ENCODE measurements at places on chromosomes 11 and 22. TPM values are rescaled to one million over a fixed set of nuclear protein-coding genes. Genes with fewer than 3 reads are reported as not detected.

DNA sequence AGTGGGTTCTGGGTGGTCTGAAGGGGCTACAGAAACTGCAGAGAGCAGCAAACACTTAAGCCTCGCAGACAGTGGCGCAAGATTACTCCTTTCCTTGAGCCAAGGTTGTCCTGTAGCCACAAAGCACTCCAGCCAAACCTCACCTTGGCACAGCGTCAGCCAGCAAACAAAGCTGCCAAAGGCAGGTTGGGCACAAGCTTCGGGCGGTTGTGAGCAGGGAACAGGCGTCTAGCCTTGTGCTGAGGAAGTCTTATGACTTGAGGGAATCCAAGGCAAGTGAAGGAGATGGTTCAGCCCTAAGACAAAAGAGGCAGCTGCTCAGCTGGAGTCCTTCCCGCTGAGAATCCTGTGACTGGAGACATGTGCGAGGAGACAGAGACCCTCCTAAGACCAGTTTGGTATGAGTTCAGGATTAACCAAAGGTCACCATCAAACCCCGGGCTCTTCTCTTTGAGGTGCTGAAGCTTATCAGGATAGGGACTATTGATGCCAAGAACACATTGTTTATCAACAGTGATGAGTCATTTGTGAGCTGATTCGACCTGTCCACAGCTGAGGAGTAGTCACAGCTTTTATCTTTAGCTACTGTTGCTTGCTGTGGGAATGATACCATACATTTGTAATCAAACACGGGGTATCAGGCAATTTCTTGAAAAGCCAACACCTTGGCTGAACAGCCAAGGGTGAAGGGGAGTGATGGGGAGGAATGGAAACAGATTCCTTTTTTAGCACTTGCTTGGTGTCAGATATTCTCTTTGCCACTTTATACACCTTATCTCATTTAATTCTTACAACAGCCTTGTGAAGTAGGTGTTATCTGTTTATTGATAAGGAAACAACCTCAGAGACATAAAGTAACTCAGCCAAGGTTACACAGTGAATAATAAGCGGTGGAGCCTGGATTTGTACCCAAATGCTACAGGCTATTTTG, 4.6 kb downstream of the ADM start:
- peaks cover 54% of the 10 kb centered on the region for H3K4me1 ChIP-seq
- H3K4me3 ChIP-seq: no peak overlapping the region
- no peaks in the 10 kb centered on the region for H3K27me3 ChIP-seq
- H3K36me3 ChIP-seq: peaks cover 14% of the 10 kb centered on the region

- H3K36me3 ChIP-seq: no peaks in the 10 kb centered on the region
- H3K27me3 ChIP-seq: peaks cover 7% of the 10 kb centered on the region
- DNase-seq: peak; percentile 75
- H3K4me1 ChIP-seq: no peaks in the 10 kb centered on the region
- peak overlapping the region; percentile 69 for H3K27ac ChIP-seq
- H3K4me3 ChIP-seq: peak overlapping the region; percentile 48
Measured at GRCh38 chr11:59550842-59551658, 39.7 kb downstream of the OR4D9 start.

- H3K4me3 ChIP-seq: no peak overlapping the region
- no peaks in the 10 kb centered on the region for H3K36me3 ChIP-seq
- H3K27me3 ChIP-seq: no peaks in the 10 kb centered on the region
- DNase-seq: no peak
- no peak overlapping the region for H3K27ac ChIP-seq
Measured at GRCh38 chr11:103354656-103355055, 245.4 kb downstream of the DYNC2H1 start.

DNA sequence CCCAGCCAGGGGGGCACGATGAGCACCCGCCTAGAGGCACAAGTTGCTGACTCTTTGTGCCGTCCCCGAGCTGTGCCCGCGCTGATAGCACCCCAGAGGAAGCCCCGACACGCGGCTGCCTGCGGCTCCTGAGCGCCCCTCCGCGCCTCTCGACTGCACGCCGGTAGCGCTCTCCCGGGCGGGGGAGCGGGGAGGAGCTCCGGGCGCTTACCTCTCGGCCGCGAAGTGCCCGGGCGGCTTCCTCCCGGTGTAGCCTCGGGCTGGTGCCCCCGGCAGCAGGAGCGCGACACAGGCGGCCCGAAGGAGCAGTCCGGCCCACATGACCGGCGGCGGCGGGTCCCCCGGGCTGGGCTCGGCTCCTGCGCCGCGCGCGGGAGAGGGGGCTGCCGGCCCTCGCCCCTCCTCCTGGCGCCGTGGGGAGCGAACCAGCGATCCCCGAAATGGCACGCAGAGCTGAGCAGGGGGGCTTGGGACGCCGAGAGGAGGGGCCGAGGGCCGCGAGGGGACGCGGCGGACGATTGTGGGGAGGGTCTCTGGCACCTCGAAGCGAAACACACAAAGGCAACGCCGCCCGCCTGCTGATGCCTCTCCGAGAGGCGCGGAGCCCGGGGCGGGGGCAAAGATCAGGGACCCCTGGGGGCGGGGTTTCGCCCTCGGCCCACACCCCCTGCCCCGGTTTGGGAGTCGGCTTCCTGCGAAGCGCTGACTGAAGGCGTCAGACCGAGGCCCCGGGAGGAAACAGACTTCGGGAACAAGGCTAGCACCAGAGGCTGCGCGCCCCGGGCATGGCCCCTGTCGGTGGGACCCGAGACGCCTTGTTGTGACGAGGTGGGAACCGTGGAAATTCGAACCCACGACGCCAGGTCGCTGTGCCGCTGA, at the start of gene VWCE:
Gene VWCE (minus strand): TSS at position 600 of the 879 bp plus-strand sequence. CDS start 279 bp downstream, at position 321.
- peaks cover 28% of the 10 kb centered on the region for H3K36me3 ChIP-seq
- H3K4me3 ChIP-seq: peak within 1 kb of the TSS; percentile 44
- peaks cover 59% of the 10 kb centered on the region for H3K27me3 ChIP-seq
- peak; percentile 42 for DNase-seq

DNA sequence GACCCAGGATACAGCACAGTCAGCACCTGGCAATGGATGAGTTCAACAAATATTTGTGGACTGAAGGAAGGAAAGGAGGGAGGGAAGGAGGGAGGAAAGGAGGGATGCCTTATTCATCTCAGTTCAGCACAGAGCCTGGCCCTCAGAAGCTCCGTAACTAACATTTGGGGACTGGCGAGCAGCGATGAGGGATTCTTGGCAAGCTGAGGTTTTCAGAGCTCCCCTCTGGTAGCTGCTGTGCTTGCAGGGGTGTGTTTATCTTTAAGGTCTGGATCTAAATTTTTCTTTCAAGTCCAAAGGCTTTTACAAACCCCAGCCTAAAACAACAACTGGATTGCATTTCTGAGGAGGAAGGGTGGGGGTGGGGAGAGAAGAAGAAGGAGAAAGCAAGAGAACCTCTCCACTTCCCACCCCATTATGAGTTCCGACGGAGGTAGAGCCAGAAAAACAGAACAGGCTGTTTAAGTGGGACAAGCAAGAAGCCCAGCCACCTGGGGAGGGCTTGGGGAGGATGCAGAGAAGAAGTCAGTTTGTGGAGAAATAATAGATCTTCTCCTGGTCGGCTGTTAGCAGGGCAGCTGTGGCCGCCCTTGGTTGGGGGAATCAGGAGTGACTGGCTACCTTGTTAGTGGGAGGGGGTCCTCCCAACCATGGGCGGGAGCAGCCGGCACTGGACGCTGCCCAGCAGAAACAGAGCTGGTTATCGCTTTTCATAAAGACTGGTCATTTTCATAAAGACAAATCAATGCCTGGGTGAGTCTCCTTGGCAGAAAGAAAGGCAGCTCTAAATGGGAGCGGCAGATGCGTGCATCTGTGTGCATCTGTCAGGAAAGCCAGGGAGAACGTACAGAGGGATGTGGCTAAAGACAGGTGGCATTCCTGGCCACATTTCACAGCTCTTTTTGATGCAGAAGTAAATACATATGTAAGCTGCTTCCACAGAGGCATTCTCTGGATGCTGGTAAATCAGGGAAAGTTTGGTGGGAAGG, 78.0 kb downstream of the TSPAN18 start:
- no peaks in the 10 kb centered on the region for H3K27me3 ChIP-seq
- no peak overlapping the region for H3K4me3 ChIP-seq
- H3K4me1 ChIP-seq: no peaks in the 10 kb centered on the region

DNA sequence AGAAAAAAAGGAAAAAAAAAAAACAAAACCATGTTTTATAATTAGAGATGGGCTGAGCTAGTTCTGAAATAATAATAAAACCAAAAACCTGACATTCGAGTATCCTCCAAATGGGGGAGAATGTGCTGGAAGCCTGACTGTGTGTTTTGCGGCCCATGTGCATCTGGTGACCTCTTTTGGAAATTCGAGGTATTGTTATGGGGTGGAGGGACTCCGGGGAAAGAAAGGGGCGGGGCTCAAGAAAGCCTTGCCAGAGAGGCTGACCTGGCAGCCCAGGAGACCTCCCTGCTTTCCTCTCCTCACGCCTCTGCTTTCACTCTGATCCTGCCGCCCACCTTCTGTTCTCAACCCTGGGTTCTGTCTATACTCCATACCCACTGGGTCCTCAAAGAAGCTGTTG, 72.9 kb downstream of the CTTN start:
- no peak overlapping the region for H3K4me3 ChIP-seq
- H3K4me1 ChIP-seq: no peaks in the 10 kb centered on the region
- no peak overlapping the region for H3K27ac ChIP-seq
- H3K27me3 ChIP-seq: no peaks in the 10 kb centered on the region
- DNase-seq: no peak
- H3K36me3 ChIP-seq: no peaks in the 10 kb centered on the region

- peaks cover 14% of the 10 kb centered on the region for H3K36me3 ChIP-seq
- DNase-seq: no peak
- no peak within 1 kb of the TSS for H3K27ac ChIP-seq
- H3K4me3 ChIP-seq: no peak within 1 kb of the TSS
- H3K4me1 ChIP-seq: peaks cover 27% of the 10 kb centered on the region
Measured at GRCh38 chr11:125903711-125904659, at the start of gene DDX25. Gene DDX25, plus strand, starts transcription at chr11:125904508. Its CDS starts 10 bp downstream, at chr11:125904518.

DNA sequence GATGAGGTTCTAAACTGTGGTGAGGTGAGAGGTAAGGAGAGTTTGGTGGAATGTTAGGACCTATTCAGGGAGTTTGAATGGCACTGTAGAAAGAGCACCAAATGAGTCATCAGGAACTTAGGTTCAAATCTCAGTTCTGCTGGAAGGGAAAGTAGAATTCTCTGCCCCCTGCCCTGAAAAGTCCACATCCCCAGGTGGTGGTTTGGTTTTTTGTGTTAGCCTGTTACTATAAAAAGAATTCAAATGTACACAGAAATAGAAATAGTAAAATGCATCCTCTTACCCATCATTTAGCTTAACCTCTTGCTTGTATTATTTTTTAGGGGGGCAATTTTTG, 20.2 kb downstream of the PPFIBP2 start:
- no peak overlapping the region for H3K4me3 ChIP-seq
- no peak overlapping the region for H3K27ac ChIP-seq
- no peaks in the 10 kb centered on the region for H3K4me1 ChIP-seq
- H3K36me3 ChIP-seq: no peaks in the 10 kb centered on the region
- H3K27me3 ChIP-seq: peaks cover 24% of the 10 kb centered on the region

DNA sequence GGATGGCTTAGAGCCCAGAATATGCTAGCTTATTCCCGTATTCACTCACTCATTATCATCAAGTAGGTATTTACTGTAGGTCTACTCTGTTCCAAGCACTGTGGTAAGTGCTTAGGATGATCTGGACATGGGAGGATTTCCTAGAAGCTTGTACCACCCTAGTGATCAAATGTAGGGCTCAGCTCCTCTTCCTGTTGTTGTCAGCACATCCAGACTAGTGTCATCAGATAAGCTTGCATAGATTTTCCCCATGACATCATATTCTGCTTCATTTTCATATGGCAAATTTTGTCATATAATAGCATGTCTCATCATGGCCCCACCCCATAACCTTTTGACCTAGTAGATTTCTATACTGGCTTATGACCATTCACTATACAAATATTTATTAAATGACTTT, 19.3 kb upstream of the NUCB2 start:
- no peaks in the 10 kb centered on the region for H3K4me1 ChIP-seq
- no peak for DNase-seq
- no peak overlapping the region for H3K4me3 ChIP-seq
- H3K27ac ChIP-seq: no peak overlapping the region
- no peaks in the 10 kb centered on the region for H3K36me3 ChIP-seq
- no peaks in the 10 kb centered on the region for H3K27me3 ChIP-seq

Gene DDIAS
- 4.2 TPM for total RNA-seq

Gene DENND5A
- 99.8 TPM for total RNA-seq

Gene NLRX1
- total RNA-seq: 15.0 TPM
